Nephron progenitor cell (in vitro differentiated cells): ENCODE measurements at places on chromosomes 6 and 20.

- DNase-seq, result no peak
Measured at GRCh38 chr6:115902436-115902835, 158.3 kb downstream of the FRK start.

DNA sequence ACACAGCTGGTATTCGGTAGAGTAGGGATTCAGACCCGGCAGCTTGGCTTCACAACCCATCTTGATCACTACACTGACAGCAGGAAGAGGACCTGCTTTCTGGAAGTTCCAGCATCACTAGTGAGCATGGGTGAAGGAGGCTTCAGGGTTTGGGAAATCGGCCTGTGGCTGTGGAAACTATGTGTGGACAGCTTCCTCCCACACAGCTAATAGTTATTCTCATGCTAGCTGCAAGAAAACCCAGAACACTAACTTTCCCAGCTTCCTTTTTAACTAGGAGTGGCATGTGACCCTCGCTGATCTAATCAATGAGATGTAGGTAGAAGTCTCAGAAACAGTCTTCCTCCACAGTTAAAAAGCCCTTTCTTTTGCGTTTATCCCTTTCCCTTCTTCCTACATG is 36.3 kb upstream of the SIRPA start:
- DNase-seq, result no peak

DNA sequence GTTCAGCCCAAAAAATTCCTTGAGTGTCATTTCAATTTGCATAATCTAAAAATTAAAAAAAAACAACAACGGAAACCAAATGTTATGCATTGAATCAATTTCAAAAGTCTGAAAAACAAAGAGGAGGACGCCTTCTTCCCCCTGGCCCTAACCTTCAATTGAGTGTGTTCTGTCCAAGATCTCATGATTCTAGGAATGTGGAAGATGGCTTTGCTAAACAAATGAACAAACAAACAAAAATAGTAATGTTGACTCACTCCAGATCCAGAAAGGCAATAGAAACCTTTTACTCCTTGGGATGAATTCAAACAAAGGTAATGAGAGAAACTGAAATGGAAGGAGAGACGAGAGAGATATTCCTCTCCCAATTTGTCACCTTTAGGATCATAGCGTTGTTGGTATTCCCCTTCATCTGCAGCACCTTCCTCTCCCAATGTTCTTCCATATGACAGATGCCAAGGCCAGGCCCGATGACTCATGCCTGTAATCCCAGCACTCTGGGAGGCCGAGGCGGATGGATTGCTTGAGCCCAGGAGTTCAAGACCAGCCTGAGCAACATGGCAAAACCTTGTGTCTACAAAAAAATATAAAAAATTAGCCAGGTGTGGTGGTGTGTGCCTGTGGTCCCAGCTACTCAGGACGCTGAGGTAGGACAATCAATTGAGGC is 109.2 kb upstream of the ADGRF1 start:
- no peak for DNase-seq

GRCh38 chr6:24149836-24150235 is 23.8 kb downstream of the NRSN1 start:
- no peak for DNase-seq

DNA sequence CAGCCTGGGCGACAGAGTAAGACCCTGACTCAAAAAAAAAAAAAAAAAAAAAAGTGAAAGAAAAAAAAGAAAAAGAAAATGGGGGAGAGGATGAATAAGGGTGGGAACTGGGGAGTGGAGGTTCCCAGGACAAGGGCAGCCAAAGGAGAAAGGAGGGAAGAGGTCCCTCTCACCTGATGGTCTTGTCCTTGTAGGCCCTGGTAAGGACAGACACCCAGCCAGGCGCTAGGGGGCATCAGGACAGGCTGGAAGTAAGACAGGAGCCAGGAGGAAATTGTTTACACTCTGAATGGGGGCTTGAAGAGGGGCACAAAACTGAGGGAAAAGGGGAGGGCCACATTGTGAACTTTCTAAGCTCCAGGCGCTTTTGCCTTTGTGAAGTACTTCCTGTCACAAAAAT is 2.3 kb upstream of the ALDH5A1 start:
- DNase-seq, result peak; percentile 21

DNA sequence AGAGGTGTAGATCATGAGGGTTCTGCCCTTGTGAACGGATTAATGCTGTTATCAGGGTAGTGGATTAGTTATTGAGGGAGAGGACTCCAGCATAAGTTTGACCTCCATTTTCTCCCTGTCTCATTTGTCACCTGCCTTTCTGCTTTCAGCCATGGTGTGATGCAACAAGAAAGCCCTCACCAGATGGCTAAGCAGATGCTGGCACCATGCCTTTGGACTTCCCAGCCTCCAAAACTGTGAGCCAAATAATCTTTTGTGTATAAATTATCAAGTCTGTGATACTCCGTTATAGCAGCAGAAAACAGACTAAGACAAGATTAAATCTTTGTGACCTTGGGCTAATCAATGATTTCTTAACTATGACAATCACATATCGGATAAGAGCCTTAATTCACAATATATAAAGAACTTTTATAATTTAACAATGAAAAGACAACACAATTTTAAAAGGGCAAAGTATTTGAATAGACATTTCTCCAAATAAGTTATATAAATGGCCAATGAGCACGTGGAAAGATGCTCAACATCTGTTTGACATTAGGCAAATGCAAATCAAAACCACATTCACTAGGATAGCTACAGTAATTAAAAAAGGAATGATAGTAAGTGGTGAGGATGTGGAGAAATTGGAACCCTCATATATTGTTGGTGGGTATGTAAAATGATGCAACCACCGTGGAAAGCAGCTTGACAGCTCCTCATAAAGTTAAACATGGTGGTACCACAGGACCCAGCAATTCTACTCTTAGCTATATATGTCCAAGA is 45.3 kb upstream of the IFNGR1 start:
- no peak for DNase-seq

DNA sequence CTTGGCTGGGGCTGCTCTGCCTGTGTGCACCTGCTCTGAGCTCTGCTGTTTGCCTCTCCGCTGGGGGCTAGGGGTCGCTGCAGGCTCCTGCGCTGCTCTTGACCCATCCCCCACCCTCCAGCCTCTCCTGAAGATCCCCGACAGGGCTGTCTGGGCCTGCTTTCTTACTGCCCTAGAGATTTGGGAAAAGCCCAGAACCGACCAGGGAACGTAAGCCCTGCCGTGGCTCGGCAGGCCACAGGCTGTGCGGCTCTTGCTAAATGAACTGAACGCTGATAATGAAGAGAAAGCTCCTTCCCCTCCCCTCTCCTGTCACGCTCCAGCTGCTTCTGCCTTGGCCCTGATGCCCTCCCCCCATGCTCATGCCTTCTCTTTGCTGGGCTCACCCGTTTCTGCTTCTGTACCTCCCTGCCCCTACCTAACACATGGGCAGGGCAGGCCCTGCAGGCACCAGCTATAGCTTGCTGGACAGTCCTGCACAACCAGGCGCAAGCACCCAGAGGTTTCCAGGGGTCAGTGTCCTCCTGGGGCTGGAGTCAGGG is 32.0 kb upstream of the PCMTD2 start:
- peak; percentile 80 for DNase-seq

DNA sequence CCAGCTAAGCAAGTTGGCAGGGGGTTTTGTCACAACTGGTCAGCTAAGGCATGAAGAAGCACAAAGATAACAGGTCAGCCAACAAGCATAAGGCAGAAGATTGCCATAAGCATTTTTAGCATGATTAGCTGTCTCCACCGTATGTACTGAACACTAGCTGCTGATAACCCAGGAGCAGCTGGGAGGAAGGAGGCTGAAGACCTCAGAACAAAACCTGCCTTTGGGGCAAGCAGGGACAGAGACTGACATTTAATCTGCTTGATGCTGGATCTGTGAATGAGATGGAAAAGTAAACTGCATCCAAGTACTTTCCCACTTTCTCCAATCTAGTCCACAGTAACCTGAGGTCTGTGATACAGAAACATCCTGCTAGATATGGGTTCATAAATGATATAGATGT is 353.0 kb upstream of the MAP3K7 start:
- DNase-seq, result no peak

DNA sequence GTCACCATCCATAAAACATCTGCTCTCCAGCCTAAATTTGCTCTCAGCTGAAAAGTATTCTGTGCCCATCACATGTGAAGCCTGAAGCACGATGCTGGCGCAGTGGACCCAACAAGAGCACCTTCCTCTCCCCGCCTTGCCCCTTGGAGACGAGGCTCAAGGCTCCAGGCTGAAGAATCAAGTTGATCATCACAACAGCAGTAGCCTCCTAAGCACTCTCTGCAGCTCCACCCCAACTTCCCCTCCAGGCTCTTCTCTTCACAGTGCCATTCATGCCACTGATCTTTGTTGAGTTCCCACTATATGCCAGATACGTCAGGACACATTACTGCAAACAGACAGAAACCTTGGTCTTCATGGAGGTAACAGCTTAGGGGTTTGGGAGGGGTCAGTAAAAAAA is 41.6 kb upstream of the ZNF217 start:
- no peak for DNase-seq

- DNase-seq, result peak; percentile 71
Measured at GRCh38 chr6:159969204-159969912, 476 bp downstream of the IGF2R start.

GRCh38 chr6:149060300-149060984 is 257.1 kb upstream of the TAB2 start:
- DNase-seq, result no peak

- no peak for DNase-seq
Measured at GRCh38 chr6:72939004-72939403, 286.3 kb downstream of the KHDC1L start.

DNA sequence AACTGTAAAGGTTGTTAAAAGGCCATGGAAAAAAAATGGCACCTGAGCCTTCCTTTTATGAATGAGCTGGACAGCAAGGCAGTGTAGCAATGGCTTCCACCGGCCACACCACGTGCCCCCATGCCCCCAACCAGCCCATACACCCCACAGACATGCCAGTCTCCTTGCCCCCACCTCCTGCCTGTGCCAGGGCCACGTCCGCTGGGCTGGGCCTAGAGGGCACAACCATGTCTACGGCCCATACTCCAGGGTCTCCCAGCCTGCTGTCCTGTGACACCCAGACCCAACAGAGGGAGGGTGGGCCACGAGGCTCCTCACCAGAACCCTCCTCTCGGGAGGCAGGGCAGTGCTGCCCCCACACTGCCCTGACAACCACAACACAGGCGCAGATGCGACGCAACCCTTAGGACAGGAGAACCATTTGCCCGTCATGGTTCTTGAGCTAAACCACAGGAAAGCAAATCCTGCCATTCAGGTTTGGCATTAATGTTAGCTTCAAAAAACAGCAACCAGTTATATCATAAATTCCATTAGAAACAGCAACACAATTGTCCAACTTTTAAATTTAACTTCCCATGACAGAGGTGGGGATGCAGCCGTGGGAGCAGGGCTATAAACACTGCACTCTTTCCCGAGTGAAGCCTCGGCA is 50.7 kb downstream of the TAF4 start:
- no peak for DNase-seq

DNA sequence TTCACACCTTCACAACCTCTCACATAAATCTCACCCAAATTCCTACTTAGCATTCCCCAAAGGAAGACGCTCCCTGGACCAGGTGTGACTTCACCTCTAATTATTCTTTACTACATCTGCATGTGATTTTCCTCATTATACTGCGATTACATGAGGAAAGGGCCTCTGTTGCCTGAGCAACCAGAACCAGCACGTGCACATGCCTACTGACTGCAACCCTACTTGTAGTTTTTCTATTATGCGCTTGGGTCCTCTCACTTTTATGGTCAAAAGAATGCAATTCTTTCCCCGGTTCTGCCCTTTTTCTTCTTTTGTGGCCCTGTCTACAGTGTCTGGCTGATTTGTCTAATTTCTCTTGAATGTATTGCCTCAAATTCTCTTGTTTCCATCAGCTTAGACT is 20.4 kb upstream of the ANKEF1 start:
- DNase-seq, result no peak

DNA sequence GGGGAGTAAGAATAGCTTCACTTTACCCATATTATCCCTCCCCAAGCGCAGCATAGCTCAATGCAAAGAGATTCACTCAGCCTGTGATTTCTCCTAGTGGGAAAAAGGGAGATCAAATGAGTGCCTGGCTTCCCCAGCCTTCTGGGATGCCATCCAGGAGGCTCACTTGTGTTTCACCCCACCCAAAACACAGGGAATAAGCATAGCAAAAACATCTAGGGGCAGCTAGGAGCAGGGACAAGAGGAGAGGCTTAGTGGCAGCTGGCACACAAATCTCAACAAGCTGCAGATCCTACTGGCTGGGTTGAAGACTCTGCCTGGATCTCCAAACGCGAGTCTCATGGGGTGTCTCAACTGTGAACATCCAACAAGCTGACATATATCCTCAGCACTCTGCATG is 715.8 kb downstream of the RNF144B start:
- no peak for DNase-seq

- DNase-seq, result no peak
Measured at GRCh38 chr6:100774681-100775080, 106.4 kb downstream of the ASCC3 start.

DNA sequence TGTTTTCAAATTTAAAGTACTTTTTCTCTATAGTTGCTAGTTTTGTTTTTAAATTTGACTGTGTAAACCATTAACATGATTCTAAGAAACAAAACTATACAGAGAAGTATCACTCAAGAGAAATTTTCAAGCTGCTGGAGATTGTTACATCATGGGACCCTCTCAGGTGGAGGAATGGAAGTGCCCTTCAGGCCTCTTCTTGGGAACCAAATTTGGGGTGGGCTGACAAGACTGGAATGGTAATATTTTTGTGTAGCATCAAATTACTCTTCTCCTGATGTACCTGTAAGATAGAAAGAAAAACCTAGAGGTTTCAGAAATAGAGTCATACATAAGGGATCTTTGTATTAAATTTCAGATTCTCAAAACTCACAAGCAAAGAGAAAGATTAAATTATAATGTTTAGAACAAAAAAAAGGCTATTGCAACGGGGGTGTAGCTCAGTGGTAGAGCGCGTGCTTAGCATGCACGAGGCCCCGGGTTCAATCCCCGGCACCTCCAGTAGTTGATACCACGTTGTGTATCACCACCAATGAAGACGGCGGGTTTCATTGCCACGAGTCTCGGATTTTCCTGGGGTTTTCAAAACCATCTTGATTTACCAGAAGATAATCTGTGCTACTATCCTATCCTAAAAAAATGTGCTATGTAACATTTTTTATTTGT is 193.7 kb downstream of the GPX5 start:
- DNase-seq, result no peak

GRCh38 chr6:170248861-170249600 is 41.8 kb downstream of the DLL1 start:
- no peak for DNase-seq

DNA sequence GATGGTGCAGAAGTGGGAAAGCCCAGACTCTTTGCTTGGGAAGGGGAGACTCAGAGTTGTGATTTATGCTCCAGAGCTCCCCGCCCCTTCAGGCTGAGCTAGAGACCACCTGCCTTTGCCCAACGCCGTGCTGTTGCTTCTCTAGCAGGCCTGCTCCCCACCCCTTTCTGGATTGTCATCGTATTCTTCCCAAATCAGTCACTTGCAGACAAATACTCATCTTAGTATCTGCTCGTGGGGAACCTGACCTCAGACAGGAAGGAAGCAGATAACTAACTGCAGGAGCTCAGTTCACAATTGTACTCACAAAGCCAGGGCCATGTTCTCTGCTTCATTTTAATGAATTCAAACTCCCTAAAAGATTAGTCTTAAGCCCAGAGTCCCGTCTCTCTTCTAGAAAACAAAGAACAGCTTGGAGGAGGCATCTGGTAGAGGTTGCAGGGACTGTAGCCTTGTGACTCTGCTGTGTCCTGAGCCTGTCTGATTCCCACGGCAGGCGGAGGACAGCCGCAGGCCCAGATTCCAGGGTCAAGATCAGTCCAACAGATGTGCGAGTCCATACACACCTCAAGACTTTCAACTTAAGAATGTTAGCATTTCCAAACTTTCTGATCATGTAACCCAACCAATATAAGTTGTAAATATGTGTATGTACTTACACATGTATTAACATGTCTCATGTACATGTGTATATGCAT is 57.2 kb upstream of the GGTLC1 start:
- DNase-seq, result no peak

- DNase-seq, result no peak
Measured at GRCh38 chr20:40232273-40232672, 456.8 kb downstream of the MAFB start.
